Sigmoid colon (tissue), 7 donors: ENCODE measurements at places on chromosomes 1 and 21. TPM values are rescaled to one million over a fixed set of nuclear protein-coding genes. Genes with fewer than 3 reads are reported as not detected.
A peak's percentile ranks its signal among the peaks of the same experiment; 100 is the strongest.

DNA sequence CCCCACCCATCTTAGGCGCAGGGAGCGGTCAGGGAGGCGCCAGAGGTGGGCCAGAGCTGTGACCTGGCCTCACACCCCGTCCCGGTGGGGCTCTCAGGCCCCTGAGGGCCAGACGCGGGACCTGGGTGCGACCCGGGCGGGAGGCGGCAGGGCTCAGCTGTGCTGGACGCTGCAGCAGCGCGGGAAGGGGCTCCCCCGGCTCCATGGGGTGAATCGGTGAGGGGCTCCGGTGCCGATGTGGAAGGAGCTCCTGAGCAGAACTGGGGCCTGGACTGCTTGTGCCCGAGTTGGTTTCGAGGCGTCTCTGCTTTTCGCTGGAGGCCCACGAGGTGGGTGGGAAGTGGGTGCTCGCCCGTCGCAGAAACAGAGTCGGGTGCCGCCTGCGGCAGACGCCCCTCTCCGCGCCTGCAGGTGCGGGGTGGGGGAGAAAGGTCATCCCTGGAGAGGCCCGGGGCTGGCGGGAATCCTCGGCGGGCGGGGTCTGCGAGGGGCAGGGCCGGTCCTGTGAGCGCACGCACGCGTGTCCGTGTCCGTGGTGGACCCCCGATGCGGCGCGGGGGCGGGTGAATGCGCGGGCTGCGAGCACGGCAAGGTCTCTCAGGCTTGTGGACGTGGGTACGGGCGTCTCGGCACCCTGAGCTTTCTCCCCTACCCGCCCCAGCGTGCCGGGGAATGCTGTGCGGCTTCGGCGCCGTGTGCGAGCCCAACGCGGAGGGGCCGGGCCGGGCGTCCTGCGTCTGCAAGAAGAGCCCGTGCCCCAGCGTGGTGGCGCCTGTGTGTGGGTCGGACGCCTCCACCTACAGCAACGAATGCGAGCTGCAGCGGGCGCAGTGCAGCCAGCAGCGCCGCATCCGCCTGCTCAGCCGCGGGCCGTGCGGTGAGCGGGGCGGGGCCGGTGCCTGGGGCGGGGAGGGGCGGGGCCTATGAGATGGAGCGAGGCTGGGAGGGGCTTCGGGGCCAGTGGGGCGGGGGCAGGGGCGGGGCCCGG is 20.4 kb downstream of the AGRN start:
- H3K27ac ChIP-seq = peak overlapping the region; percentile 50
- no peaks in the 10 kb centered on the region for H3K27me3 ChIP-seq
- H3K36me3 ChIP-seq = no peaks in the 10 kb centered on the region
- H3K4me3 ChIP-seq = peak overlapping the region; percentile 54
- peak; percentile 90 for DNase-seq
- no peaks in the 10 kb centered on the region for H3K4me1 ChIP-seq

GRCh38 chr1:157288492-157288891 is 150.3 kb upstream of the ETV3 start:
- H3K27me3 ChIP-seq = no peaks in the 10 kb centered on the region
- no peak overlapping the region for H3K27ac ChIP-seq
- H3K36me3 ChIP-seq = no peaks in the 10 kb centered on the region
- H3K4me3 ChIP-seq = no peak overlapping the region
- no peak for DNase-seq

- H3K4me1 ChIP-seq = no peaks in the 10 kb centered on the region
- DNase-seq = no peak
- no peaks in the 10 kb centered on the region for H3K27me3 ChIP-seq
- H3K4me3 ChIP-seq = no peak overlapping the region
Measured at GRCh38 chr1:107933736-107934135, 31.2 kb downstream of the VAV3 start.

DNA sequence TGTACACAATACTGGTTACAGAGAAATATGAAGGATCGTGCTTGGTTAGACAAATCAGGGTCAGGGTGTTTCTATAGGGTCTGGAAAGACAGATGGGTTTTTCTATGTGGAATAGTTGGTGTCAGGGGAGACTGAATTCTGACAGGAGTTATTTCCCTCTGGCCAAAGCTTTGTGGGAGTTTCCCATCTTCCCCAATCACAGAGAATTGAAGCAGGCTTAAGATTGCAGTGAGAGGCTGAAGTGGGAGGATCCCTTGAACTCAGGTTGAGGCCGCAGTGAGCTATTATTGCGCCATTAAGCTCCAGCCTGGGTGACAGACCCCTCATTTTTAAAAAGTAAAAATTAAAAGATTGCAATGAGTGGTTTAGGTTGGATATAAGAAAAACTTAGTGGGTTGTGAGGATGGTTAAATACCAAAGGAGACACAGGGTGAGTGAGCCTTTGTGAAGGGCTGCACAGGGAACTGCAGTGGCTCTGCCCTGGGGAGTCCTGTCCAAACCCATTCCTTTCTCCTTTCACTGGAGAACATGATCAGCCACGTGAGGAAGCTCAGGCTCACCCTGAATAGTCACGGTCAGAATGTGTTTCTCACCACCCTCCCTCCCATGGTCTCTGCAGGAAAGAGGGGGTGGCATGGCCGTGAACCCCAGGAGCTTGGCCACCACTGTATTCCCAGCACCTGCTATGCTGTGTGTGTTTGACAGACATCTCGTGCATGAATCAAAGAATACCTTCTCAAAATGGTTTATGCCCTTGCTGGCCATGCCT is 101.2 kb downstream of the INTS7 start:
- no peaks in the 10 kb centered on the region for H3K36me3 ChIP-seq
- DNase-seq = no peak
- H3K27ac ChIP-seq = no peak overlapping the region
- H3K27me3 ChIP-seq = no peaks in the 10 kb centered on the region
- H3K4me3 ChIP-seq = no peak overlapping the region
- no peaks in the 10 kb centered on the region for H3K4me1 ChIP-seq

DNA sequence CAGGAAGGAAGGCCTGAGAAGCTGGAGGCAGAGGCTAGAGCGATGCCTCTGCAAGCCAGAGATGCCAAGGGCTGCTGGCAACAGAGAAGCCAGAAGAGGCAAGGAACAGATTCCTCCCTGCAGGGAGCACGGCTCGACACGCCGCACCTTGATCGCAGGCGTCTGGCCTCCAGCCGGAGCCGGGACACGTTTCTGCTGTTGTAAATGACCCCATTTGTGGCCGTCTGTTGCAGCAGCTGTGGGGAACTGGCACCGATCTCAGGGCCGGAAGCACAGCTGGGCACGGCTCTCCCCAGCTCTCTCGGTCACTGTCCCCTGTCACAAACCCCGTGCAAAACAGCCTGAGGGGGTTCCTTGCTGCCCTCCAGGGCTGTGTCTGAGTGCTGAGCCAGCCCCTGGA is 59.6 kb downstream of the SIK1 start:
- no peak overlapping the region for H3K4me3 ChIP-seq
- no peaks in the 10 kb centered on the region for H3K27me3 ChIP-seq
- DNase-seq = no peak
- peaks cover 4% of the 10 kb centered on the region for H3K4me1 ChIP-seq

The COL6A1 gene
- total RNA-seq = 964 TPM

The CRABP2 gene
- total RNA-seq = 3.1 TPM
